ENCODE measurements at places on chromosomes 6 and 20.

- no peak for DNase-seq
Measured at GRCh38 chr20:16206817-16207216, 366.4 kb downstream of the KIF16B start.

DNA sequence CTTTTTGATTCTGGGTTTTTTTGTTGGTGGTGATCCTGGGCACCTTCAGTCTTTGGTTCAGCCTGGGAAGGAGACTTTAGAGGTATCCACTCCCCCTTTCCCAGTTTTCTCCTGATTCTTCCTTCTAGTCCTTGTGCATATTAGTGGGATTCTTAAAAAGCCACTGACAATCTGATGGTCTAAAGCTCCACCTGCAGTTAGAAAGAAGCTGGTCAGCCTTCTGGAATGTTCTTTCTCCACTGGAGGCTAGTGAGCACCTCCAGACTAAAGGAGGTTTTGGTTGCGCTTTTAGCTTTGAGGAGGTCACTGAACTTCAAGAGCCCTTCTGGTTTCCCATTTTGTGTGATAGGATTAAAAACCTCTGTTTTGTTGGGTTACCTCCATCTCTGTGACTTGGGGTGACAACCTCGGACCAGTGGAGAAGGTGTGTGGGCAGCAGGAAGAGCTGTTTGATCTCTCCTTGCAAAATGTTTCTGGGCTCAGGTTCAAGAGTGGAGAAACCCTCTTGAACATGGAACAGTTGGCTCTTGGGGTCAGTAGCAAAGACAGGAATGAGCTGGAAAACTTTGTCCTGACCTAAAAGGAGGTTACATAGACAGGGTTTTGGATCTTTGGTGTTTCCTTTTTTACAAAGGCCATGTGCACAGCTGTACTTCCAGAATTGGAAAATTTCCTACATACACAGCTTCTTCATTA lies 29.0 kb downstream of the JARID2 start:
- DNase-seq: no peak

DNA sequence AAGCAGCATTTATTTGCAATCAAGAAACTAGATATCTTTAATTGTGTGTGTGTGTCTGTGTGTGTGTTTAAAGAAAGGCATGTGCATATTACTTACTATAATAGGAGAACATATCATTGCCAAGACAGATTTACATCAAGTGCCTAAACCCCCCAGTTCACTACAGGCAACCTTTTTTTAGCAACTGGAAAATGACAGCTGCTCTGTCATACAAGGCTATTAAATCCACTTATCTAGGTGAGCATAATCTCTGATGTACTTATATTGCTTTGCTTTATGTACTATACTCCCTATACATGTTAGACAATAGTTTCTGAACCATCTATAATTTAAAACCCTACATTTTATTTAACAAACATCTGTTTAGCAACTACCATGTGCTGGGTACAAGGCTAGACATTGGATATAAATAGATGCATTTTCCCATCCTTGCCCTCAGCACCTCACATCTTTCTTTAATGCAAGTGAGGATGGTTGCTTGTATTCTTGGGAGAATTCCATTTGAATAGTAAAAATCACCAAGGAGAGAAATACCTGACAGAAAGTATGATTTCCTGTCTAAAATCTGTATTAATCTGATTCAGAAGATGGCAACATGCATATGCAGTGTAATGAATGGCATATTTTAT lies 398.3 kb downstream of the LAMA2 start:
- no peak for DNase-seq

DNA sequence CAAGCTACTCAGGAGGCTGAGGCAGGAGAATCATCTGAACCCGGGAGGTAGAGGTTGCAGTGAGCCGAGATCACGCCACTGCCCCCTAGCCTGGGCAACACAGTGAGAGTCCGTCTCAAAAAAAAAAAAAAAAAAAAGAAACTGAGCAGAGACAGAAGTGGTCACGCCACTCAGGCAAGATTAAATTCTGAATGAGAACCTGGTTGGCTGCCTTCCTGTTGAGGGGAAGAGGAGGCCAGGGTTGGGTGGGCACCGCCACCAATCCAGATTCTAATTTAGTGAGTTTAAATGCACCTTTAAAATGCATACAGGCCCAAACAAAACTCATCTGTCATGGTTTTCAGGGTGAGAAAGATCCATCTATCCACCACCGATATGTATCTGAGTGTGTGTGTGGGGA lies 23.7 kb upstream of the CCDC167 start:
- no peak for DNase-seq

DNA sequence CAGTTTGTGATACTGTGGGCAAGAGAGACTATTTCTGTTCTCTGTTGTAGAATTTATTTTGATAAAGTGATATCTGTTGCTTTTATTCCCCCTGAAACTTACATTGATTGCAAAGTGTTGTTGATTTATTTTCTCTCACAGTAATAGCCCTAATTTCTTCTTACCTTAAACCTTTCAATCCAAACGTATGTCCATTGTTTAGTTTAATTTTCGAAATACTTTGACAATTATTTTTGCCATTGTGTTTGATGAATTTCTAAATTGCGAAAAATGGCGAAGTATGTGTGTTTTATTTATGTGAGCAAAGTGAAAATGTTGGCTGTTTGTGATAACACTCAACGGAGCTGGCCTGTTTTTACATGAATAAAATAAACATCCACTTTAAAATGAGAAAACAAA lies 381 bp upstream of the ZSCAN26 start:
- no peak for DNase-seq

DNA sequence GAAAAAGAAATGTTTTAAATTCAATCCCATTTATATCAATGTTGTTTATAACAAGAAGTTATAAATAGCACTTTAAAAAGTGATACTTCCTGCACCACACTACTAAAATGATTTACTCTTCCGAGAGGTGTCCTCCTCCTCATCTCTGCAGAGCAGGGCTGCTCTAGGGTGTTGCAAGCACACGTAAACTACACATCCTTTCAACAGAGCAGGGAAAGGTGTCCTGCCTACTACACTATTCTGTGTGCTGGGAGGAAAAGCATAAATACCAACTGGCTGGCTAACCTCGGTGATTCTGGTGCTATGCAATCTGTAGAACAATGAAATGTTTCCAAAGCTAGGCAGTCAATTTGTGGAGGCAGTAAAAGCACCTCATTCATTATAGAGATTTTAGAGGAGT lies 89.5 kb upstream of the MAP7 start:
- no peak for DNase-seq

- DNase-seq: no peak
Measured at GRCh38 chr6:102015431-102015830, 621.9 kb downstream of the GRIK2 start.

DNA sequence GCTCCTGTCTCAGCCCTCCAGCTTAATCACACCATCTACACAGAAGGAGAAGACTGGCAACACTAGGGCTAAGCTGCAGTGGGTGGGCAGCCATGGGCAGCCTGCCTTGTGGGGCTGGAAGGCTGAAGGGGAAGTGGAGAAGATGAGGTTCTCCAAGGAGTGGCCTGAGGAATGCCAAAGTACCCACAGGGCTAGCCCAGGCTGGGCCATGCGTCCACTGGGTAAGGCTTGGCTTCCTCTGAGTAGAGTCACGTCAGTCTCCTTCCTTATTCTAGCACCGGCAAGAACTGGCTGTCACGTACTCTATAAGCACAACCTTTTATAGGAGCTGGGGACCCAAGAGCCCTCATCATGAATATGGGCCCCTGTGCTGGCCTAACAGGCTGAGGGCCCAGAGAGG lies 110.6 kb upstream of the SIRPA start:
- no peak for DNase-seq

DNA sequence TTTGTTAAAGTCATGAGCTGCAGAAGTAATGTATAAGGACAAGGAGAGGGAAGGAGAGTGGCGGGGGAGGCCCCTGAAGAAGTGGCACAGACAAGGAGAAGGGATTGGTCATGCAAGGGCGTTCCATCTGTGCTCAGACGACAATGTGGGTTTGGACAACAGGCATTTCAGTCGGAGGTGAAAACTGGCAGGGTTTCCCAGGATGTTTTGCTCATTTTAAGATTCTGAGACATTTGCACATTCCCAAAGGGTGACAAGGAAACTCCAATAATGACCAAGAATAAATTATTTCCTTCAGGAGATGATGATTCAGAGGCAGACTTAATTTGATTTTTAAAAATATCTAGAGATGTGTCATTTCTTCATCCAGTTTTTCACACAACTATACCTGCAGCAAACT lies 181.8 kb downstream of the HIVEP2 start:
- peak; percentile 23 for DNase-seq

GRCh38 chr6:131427434-131428058 lies 145.5 kb upstream of the ARG1 start:
- DNase-seq: no peak

GRCh38 chr6:13681305-13682061 lies 30.2 kb downstream of the RANBP9 start:
- no peak for DNase-seq

DNA sequence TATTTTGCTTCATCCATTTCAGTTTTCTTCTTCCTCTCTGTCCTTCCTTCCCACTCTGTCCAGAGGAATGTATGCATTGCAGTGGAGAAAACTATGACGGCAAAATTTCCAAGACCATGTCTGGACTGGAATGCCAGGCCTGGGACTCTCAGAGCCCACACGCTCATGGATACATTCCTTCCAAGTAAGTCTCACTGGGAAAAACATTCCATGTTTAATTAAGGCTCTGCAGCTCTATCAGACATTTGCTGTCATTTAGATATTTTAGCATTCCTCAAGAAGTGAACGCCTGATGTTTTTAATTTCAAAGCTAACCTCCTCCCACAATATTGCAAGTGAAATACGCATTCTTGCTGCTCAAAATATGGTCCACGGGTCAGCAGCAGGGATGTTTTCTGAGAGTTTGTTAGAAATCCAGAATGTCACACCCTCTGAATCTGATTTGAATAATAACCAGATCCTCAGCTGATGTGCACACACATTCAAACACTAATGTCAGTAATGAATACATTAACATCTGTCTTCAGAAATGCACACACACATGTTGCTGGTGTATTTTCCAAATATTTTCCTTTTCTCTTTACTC lies 12.8 kb downstream of the PLG start:
- no peak for DNase-seq

DNA sequence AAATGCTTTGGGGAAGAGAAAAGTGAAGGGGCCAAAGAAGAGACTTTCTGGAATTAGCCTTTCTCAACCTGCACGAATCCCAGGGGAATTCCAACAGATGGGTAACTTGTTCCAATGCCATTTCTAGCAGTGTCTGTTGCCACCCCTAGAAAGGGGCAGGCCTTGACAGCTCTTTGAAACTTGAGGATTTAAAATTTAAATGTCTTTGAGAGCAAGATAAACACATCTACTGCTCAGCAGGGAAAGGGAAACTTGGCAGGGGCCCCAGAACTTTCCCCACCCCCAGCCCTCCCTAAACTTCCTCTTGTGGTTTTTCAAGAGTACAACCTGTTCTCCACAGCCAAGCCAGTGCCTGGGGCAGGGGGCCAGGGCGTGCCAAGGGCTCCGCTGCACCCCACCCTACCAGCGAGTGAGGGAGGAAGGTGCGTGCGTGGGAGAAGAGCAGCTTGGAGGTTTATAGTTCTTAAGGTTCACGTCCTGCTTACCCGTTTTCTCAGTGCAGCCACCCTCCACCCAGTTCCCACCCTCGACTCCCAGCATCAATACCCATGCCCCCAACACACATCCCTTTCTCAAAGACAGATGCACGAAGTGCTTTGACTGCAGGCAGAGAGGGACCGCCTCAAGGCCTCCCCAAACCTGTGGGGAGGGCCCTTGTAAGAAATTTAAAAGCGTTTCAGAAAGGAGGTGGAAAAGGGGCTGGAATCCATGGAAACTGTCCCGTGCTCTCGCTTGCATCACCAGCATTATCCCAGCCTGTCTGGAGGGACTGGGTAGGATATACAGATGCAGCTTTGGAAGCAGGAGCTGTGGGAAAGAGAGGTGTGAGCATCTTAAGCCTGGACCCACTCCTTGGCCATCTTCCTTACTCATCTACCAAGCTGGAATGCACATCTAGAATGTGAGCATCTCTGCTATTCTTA lies 4.5 kb upstream of the TAF8 start:
- no peak for DNase-seq

- no peak for DNase-seq
Measured at GRCh38 chr6:99882128-99882702, 111.8 kb downstream of the MCHR2 start.

DNA sequence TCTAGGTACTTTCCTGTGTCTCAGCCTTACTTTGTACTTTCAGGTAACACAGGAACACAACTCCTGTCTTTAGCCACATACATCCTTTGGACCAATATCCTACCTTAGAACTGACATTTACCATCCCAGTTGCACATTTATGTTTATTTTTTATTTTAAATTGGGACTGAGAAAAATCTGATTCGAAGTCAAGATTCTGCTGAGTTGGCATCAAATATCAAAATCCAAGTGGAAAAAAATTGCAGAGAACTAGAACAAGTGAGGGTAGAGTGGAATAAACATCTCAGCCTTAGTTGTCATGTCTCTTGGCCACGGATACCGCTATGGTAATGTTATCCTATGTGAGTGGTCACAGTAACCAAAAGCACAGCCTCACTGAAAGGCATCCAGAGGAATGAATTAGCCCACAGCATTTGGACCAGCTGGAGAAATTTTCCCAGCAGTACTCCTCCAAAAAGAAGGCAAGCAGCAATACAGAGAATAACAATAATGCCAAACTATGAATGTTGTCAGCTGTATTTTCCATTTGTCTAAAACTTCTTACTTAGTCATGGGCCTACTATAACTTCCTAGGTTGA lies 17.6 kb upstream of the EYA4 start:
- DNase-seq: no peak

GRCh38 chr6:100833972-100834574 lies 47.1 kb downstream of the ASCC3 start:
- no peak for DNase-seq

DNA sequence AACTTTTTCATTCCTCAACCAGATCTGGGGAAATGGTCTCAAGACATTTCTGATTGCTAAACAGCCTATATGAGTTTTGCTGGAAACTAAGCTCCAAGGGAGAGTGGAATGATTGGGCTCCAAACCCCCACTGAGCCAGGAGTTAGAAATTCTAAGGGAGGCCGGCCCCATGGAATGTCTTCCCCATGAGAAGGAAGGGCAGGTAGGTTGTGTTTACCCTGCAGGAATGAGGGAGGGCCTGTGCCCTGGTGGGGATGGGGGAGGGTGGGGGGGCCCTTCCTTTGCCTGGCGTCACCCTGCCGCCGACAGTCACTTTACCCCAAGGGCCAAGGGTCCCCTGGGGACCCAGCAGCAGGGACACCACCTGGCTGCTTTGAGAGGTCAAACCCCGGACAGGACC lies 298.9 kb downstream of the TFAP2C start:
- DNase-seq: no peak

DNA sequence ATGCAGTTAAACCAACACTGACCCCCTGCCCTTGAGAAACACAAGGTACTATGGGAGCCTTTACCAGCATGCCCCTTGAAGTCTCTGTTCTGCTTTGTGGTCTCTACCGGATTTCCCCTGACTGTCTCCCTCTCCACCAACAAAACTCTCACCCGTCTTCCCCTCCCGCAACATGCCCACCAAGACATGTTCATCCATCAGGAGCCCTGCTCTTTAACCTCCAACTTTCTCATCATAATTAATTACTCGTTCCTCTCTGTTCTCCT lies 1.1 kb downstream of the ZNF165 start:
- DNase-seq: no peak

DNA sequence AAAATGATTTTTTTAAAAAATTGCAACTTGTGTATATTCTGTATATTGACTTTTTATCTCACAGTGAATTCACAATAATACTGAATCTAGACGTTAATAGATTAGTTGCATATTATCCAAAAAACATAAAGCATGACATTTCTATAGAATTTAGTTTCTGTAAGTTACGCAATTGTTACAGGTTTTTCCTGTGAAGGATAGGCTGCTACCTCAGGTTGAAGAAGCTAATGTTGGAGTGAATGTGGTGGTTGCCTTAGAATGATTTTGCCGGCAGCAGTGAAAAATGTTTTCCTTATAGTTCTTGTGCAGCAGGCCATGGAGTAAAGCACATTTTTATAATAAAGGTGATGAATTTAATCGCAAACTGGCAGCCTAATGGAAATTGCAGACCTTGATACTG lies 20.5 kb downstream of the QKI start:
- DNase-seq: no peak

All from glomerular endothelial cell (primary cell).